ENCODE measurements at places on chromosomes 2 and 18.
A peak's percentile ranks its signal among the peaks of the same experiment; 100 is the strongest.

GRCh38 chr2:44550561-44550960, 188.8 kb downstream of the CAMKMT start:
- DNase-seq = no peak

GRCh38 chr2:178251151-178251955, 57.0 kb downstream of the OSBPL6 start:
- no peak for DNase-seq

GRCh38 chr2:57126410-57126809, 920.2 kb upstream of the VRK2 start:
- no peak for DNase-seq

GRCh38 chr2:17791121-17791816, 25.0 kb upstream of the MSGN1 start:
- peak; percentile 88 for DNase-seq

- no peak for DNase-seq
Observed at GRCh38 chr2:126880817-126881216, 17.9 kb upstream of the TEX51 start.

GRCh38 chr2:100033976-100034375, 108.4 kb downstream of the AFF3 start:
- DNase-seq = no peak

DNA sequence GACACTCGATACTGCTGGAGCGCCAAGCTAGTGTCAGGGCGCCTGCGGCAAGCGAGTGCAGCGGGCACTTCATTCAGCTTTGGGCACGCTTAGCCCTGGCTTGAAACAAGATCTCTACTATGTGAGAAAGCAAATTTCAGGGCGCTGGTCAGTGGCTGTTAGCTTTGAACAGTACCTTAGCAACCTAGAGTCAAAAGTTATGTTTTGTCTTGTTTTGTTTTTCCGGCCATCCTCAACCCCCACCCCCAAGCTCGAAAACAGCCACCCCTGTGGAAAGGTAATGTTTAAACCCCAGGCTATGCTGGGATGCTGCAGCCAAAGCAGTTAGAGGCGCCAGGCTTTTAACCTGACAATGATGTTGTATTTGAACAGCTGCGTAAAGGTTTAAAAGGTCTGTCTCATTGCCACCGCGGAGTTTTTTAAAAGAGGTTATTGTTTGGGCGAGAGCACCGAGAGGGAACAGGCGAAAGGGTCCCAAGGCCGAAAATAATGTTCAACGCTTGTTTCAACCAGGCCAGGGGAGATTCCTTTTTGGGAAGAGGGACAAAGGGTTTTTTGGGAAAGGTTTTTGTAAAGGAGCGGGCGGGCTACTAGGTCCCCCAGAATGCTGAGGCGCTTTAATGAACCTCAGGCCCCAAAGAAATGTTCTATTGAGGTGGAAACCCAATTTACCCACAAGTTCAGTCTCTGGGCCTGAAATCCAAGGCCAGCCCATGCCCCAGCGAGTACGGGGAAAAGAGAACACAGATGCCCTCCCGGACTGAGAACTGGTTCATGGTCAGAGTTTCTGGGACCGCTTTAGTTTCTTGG, 2.3 kb upstream of the HOXD10 start:
- no peak for DNase-seq

DNA sequence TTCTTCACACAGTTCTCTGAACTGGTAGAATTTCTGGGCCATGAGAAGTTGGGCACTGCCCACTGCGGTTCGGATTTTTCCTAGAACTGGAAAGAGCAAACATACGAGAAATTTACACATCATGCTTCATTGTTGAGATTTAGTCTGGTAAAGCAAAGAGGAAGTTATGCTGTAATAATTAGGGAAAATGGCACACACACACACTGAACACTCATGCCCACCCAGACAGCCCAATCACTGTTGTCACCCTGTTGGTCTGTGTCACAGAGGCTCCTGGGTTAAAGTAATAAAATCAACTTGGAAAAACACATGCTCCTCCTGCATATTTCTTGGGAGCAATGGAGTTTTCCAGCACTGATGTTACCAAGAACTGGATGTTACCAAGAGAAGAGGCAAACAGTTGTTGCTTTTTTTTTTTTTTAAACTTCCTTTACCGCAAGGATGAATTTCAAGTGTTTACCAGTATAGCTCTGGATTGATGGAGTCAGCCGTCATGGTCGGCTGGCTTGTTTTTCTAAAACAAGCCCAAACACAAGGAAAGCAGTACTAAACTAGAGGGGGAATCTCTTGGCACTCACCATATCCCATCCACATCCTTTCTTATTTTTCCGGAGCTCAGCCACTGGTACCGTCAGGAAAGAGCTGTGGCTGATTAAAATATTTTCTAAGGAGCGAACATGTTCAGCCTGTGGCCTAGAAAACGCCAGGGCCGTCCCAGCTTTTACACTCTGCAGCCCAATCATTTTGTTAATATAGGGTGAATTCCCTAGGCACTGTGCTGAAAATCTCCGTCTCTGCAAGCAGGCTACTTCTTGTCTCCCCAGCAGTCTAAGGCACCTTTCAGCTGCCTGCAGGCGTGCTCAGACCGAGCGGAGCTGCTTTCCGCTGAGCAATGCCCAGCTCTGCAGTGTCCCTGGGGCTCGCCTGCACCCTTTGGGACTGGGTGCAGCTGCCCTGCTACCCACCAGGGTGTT, 58.9 kb downstream of the TGIF1 start:
- peak; percentile 40 for DNase-seq

GRCh38 chr18:29028560-29028959, 851.6 kb upstream of the CDH2 start:
- peak; percentile 3 for DNase-seq

- DNase-seq = no peak
Observed at GRCh38 chr2:168901003-168901402, at the start of gene G6PC2. Gene G6PC2, plus strand, starts transcription at chr2:168901291. Its CDS starts 41 bp downstream, at chr2:168901332.

GRCh38 chr2:16038621-16039020, 98.3 kb downstream of the MYCN start:
- DNase-seq = no peak

DNA sequence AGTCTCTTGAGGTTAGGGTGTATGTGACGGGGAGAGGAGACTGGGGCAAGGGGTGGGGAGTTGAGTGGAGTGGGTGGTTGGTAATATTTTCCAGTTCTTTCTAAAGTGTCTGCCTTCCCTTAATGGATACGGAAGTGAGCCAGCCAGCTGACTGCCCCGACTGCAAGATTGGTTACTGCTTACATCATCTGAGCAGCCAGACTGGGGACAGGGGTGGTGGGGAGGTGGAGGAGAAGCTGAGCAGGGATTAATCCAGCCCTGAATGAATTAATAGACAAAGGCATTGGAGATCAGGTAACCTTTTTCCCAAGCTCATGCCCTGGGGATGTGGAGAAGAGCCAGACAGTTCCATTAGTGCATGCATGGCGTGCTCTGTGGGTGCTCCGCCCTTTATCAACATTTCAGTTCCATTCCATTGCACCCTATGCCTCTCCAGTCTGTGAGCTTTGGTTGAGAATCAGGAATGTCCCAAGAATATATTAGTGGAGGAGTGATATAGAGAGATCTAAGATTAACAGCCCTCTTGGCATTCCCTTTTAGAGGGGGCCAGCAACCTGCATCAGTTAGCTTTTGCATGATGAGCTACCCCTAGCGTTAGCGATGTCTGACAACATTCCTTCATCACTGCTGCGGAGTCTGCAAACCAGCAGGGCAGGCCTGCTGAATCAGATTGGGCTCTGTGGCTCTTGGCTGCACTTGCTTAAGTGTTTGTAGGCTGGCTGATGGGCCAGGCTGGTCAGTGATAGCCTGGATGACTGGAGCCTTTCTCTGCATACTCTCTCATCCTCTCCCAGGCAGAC, 67.4 kb downstream of the TNP1 start:
- DNase-seq = peak; percentile 47

DNA sequence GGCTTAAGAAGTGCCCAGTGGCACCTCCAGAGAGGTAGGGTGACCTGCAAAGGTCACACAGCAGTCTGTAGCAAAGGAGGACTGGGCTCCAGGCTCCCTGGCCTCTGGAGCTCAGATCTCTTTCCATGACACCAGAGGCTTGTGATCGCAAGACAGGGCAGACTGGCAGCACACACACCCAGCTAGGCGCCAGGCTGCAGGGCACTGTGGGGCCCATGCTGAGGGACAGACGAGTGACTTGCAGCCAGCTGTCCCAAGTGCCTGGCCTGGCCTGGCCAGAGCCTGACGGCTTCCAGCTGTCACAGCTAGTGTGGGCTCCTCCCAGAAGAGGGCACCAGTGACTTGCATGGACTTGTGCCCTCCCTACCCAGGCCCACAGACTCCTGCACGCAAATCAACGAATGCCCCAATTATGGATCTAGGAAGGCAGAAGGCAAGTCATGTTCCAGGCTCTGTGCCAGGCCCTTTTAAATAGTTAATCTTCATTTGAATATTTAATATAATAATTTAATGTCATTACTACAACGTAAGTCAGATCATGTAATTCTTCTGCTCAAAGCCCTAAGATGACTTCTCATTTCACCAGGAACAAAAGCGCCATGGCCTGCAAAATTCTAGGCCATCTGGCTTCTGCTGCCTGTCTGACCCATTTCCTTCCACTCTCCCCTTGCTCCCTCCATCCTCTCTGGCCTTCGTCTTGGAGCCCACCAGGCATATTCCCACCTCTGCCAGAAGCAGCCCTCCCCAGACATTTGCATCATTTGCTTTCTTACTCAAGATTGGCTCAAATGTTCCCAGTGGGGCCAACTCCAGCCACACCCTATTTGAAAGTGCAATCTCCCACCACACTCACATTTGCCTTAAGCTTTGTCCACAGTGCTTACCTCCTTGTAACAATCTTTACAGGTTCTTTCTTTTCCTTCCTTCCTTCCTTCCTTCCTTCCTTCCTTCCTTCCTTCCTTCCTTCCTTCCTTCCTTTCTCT, 3.7 kb upstream of the SPEG start:
- no peak for DNase-seq

DNA sequence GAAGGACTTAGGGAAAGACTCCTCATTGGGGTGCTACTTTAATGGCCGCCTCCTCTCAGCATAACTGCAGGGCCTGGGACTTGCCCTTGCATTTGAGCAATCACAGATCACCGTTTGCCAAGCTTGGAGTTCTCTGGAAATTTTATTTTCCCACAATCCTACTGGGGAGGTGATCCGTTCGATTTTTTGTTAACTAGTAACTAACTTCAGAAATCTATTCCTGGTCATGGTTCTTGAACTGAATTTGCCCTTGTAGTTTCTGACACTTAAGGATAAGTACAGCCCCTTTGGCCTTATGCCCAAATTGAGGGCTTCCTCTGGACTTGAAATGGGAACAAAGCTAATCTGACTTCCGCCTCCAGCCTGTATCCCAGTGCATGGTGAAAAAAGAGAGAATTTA, 60.5 kb upstream of the ST3GAL5 start:
- no peak for DNase-seq

GRCh38 chr18:57595347-57595746, 8.8 kb upstream of the FECH start:
- no peak for DNase-seq
